ENCODE measurements at places on chromosomes 2 and 18. TPM values are rescaled to one million over a fixed set of nuclear protein-coding genes. Genes with fewer than 3 reads are reported as not detected.

DNA sequence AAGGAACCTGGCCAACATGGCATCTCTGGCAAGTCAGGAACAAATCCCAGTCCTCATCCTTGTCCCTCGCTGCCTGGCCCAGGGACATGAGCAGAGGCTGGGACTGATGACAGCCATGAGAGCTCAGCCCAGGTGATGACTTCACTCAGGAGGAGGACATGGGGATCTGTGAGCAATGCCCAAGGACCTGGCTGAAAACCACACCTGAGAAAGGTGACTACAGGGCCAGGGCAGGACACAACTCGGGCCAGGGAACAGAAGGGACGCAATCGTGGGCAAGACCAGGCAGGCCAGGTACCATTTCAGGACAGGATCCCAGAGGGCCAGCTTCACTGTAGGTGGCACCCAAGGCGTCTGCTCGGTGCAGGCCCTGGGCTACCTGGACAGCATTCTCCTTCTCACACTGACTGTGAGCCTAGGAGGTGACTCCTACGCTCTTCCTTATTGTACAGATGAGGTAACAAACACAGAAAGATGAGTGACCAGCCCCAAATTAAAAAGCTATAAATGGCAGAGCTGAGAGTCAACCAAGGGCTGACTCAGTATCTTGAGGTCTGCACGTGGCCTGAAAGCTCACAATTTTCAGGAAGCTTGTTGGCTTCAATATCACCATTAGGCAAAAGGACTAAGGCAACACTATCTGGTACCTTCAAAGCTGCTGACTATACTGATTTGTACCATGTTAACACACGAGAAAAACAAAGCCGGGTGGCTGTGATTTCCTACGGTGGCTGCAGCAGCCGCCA, 141.1 kb downstream of the EIPR1 start:
- H3K4me1 ChIP-seq, result no peaks in the 10 kb centered on the region
- peaks cover 3% of the 10 kb centered on the region for H3K36me3 ChIP-seq
- no peak for DNase-seq
- H3K27ac ChIP-seq, result no peak overlapping the region
- H3K4me3 ChIP-seq, result no peak overlapping the region

GRCh38 chr2:62305421-62306176, 109.7 kb downstream of the B3GNT2 start:
- no peak overlapping the region for H3K4me3 ChIP-seq
- DNase-seq, result no peak
- H3K27me3 ChIP-seq, result no peaks in the 10 kb centered on the region
- H3K4me1 ChIP-seq, result peaks cover 18% of the 10 kb centered on the region

DNA sequence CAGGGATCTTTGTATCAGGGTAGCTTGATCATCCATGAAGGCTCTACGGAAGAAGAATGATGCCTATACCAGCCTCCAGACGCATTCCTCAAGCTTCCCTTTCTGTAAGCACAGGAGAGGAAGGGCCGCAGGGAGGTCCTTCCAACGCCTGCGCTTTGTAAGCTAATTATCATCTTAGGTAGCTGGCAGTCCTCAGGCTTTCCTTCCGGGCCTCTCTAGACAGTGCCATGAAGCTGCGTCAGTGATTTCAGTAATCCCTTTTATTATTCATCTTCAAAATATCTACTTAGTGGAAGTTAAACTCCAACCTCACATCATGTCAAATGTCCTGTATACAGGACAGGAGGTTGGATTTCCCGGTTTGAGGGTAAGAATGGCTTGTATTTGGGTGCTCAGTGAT, 92.3 kb downstream of the ETAA1 start:
- DNase-seq, result no peak
- H3K4me1 ChIP-seq, result no peaks in the 10 kb centered on the region
- no peak overlapping the region for H3K4me3 ChIP-seq
- no peaks in the 10 kb centered on the region for H3K27me3 ChIP-seq
- no peaks in the 10 kb centered on the region for H3K36me3 ChIP-seq

DNA sequence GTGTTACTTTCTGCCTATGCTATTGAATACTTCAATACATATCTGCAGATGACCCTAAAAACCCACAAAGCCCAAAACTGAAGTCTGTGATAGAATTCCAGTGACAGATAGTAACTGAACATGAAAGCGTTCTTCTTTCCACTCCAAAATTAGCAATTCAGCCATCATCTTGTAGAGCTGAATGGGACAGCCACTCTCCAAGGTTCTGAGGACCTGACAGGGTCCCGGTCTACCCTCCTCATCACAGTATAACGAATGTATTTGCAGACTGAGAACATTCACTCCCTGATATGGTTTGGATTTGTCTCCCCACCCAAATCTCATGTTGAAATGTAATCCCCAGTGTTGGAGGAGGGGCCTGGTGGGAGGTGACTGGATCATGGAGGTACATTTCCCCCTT, 189.5 kb downstream of the MTCL1 start:
- no peak for DNase-seq
- no peak overlapping the region for H3K4me3 ChIP-seq
- no peak overlapping the region for H3K27ac ChIP-seq
- H3K4me1 ChIP-seq, result no peaks in the 10 kb centered on the region
- no peaks in the 10 kb centered on the region for H3K36me3 ChIP-seq
- peaks cover 2% of the 10 kb centered on the region for H3K27me3 ChIP-seq

- H3K27me3 ChIP-seq, result no peaks in the 10 kb centered on the region
- no peak overlapping the region for H3K4me3 ChIP-seq
- H3K4me1 ChIP-seq, result peaks cover 10% of the 10 kb centered on the region
Observed at GRCh38 chr2:172782506-172783164, 47.0 kb downstream of the RAPGEF4 start.

DNA sequence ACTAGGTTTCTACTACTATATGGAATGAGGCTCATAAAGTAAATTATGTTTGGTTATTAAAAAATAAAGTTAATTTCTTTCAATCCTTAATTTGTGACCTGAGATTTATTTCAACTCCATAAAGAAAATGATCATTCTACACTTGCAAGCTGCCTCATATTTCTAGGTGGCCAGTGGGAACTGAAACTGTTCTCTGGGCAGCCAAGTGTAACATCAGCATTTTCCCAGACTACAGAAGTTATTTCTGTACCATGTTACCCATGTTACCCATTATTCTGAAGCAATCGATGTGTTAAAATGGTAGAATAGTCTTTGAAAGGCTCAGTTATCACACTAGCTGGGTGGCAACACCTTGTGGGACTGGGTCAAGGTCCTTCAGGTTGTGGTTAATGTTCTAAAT, 139.3 kb upstream of the FBXO11 start:
- H3K27ac ChIP-seq, result no peak overlapping the region
- H3K36me3 ChIP-seq, result no peaks in the 10 kb centered on the region
- DNase-seq, result no peak
- H3K4me3 ChIP-seq, result no peak overlapping the region
- H3K4me1 ChIP-seq, result no peaks in the 10 kb centered on the region

The WDR43 gene
- 40.2 TPM for total RNA-seq

The TEKT4 gene
- total RNA-seq, result 4.1 TPM

The DLX2 gene
- total RNA-seq, result not detected

The SPATA3 gene
- not detected for total RNA-seq

The CD8A gene
- total RNA-seq, result 2.8 TPM

The C2orf78 gene
- not detected for total RNA-seq

The ARHGAP28 gene
- 9.4 TPM for total RNA-seq

The DLGAP1 gene
- total RNA-seq, result 11.8 TPM

Measured in lung (tissue), 17 donors.